ENCODE measurements at places on chromosomes 6 and 20.

DNA sequence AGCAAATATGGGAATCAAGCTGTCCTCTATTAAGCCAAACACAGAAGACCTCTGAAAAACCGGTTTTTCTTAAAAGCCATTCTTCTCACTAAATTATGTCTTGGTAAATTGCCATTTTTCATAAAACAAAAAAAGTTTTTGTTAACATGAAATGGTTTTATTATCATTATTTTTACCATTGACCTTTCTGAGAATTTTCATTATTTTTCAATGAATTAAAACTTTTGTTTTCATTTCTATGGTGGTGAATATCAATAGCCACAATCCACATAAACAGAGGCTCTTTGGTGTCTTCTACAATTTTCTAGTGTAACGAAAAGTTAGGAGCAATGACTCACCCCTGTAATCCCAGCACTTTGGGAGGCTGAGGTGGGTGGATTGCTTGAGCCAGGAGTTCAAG is 2.1 kb downstream of the SF3B5 start:
- no peak for DNase-seq

GRCh38 chr6:136609873-136610706 is 59.9 kb upstream of the MAP7 start:
- no peak for DNase-seq

DNA sequence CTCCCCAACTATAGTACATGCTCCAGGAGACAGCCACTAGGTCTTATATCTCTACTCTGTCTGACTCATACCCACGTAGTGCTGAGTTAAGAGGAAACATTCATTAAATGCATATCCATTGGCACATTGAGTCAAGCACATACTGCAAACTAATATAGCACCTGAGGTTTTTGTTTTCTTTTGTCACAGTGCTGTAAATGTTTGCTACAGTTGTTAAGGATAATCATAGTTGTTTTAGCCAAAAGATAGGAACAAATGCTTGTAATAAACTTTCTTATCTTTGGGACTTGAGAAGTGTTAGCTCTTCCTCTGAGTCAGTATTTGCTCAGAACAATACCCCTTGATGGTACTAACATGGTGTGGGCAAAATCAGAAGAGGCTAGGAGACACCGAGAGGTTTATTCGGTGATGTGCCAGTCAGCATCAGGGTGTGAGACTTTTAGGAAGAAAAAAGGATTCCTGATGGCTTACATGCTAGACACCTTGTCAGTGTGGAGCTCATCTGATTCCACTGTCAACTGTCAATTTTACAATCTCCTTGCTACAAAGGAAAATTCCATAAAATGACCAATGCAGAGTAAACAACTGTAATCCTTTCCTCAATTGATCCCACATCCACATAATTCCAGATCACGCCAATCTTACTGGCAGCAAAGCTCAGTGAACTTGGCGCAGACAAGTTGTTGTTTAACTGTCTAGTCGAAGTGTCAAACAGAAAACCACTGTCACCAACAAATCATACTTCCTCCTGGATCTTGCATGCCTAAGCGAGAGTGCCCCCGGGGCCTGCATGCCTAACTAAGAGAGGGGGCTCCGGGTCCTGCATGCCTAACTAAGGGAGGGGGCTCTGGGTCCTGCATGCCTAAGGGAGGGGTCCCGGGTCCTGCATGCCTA is 36.1 kb downstream of the ELOVL2 start:
- no peak for DNase-seq

DNA sequence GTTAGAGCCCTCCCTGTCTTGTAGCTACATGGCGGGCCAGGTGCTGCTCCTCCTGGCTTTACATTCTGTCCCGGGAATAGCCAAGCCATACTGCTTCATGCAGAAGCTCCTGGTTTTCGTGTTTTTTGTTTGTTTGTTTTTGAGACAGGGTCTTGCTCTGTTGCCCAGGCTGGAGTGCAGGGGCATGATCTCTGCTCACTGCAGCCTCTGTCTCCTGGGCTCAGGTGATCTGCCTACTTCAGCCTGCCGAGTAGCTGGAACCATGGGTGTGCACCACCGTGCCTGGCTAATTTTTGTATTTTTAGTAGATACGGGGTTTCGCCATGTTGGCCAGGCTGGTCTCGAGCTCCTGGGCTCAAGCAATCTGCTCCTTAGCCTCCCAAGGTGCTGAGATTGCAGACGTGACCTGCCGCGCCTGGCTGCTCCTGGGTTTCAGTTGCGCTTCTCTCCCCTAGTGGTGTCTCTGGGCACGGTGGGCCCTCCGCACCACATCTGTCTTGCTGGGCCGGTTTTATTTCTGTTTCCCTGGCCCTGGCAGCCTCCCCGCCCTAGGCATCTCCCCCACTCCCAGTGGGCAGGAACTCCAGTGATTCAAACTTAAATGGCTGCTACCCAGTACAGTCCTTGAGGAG is 12.9 kb downstream of the CDYL start:
- DNase-seq = no peak

- no peak for DNase-seq
Measured at GRCh38 chr20:57653546-57653900, 33.3 kb upstream of the ZBP1 start.

- peak; percentile 81 for DNase-seq
Measured at GRCh38 chr20:37096415-37097041, 731 bp upstream of the RBL1 start.

DNA sequence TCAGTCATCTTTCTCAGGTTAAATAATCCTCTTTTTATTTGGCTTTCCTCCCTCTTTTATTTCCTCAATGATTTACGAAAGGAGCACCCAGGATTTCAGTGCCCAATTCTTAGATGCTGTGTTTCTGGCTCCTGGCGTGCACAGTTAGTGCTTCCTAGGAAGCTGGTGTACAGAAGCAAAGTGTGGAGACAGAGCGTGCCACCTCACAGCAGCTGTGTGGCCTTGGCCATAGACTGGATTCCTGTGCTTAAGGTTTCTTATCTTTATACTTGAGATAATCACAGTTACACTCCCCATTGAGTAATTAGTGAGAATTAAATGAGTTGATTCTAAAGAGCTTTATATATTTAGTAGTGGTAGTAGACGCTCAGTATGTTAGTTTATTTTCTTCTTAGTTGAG is 39.7 kb upstream of the GJA1 start:
- no peak for DNase-seq

Measured in SK-N-DZ (cell line).